Activated naive CD4-positive, alpha-beta T cell treated with Interleukin-2 at 50 U/mL for 16 hours (primary cell): ENCODE measurements at places on chromosomes 5 and 9.

GRCh38 chr9:17272536-17272935 lies 137.7 kb downstream of the CNTLN start:
- no peak for DNase-seq

GRCh38 chr5:10307206-10308148 lies at the start of gene CMBL:
Gene CMBL (minus strand): TSS chr5:10307902. CDS start chr5:10290762, 17,140 bp downstream.
- DNase-seq = peak; percentile 20

GRCh38 chr9:112042244-112042638 lies 132.9 kb downstream of the SUSD1 start:
- no peak for DNase-seq

DNA sequence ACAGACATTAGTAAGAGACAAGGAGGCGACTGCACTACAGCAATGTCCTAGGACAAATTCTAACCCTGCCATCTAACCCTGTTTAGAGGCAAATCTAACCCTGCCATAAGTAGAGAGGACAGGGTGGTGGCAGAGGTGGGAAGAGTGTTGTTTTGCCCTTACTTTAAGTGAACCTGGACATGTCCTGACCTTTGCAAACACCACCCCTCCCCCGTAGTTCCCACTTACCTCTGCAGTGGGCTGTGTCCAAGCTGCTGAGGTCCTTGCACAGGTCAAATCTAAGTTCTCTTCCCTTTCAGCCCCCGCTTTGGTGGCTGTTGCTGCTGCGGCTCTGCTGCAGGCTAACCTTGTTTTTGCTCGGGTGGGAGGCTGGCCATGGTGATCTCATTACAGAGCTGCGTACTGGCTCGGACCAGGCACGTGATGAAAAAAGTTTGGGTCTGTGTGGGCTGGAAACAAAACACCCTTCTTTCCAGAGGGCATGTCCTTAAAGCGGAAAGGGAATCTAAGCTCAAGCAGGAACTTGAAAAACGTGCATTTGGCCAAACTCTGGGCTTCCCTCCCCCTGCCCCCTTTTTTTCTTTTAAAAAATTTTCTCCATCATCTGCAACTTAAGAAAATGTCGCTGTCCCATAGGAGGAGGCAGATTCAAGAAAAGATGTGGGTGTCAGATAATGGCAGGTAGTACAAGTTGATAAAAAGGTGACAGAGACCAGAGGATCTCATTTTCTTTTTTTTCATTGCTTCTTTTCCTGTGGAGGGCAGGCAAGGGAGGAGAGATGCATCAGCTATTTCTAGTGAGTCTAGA lies at the start of gene FAXDC2:
FAXDC2 (minus strand) TSS at position 349 of the 808 bp plus-strand sequence. CDS start 12,425 bp downstream, outside the sequence.
- no peak for DNase-seq

DNA sequence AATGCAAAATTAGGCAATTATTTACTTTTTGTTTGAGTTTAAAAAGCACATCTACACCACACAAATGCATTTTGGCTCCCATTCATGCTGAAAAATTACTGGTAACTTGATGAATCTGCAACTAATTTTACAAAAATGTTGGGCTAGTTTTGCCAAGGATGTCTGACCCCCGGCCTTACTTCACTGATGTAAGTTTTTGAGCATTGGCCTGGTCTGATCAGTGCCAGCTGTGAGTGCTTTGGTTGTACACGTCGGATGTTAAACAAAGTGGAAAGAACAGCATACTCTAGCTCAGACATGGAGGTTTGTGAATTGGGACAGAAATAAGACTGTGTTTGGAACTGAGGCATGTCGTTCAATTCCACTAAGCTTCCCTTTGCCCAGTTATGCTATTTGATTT lies 1044.2 kb downstream of the TLE4 start:
- no peak for DNase-seq
